Stimulated activated CD8-positive, alpha-beta memory T cell treated with anti-CD3 and anti-CD28 coated beads, Interleukin-7, amount 100 ng/mL, for 48 hours (primary cell): ENCODE measurements at places on chromosomes 12 and 14.

DNA sequence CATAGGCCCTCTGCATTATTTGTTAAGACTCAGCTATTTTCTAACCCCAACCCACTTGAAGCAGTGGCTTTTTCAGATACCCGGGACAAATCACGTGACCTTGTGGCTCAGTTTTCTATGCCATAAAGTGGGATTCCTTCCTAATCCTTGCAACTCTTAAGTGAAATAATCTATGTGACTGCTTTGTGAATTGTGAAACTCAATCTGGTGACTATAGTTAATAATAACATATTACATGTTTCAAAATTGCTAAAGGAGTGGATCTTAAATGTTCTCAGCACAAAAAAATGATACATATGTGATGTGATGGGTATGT is 17.3 kb downstream of the EML1 start:
- DNase-seq = no peak

- no peak for DNase-seq
These were observed 4.2 kb upstream of the AMN1 start for GRCh38 chr12:31732926-31733548.

GRCh38 chr14:54651649-54652048 is 84.7 kb downstream of the SAMD4A start:
- DNase-seq = no peak

DNA sequence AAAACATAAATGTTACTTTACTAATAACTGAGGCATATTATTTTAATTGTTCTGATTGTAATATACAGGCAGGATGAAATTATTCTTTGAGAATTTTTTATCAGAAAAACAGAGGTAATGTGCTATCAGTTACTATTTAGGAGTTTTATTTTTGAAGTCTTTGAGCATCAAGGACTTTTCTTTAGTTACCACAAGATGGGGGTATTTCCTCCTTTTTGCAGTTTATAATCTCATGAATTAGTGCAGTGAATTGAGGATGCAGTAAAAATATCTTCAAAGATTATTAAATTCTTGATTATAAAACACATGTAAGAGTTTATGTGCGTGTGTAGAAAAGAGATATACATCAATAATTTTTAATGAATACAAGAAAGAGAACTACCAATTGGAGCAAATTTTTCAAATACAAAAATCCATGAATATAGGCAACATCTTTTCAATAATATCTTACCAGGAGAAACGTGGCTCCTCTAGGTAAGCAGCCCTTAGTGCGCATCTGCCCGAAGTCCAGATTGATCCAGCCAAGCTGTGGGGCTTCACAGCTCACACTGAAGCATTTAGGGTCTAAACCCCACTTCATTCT is 71.6 kb downstream of the ERGIC2 start:
- DNase-seq = no peak

GRCh38 chr14:103204852-103205540 is 81.7 kb downstream of the TNFAIP2 start:
- DNase-seq = no peak
